ENCODE measurements at places on chromosomes 6 and 20.

- DNase-seq = peak; percentile 84
Measured at GRCh38 chr6:110325197-110325596, 33.0 kb downstream of the METTL24 start.

- no peak for DNase-seq
Measured at GRCh38 chr6:117890172-117890571, 16.9 kb upstream of the SLC35F1 start.

DNA sequence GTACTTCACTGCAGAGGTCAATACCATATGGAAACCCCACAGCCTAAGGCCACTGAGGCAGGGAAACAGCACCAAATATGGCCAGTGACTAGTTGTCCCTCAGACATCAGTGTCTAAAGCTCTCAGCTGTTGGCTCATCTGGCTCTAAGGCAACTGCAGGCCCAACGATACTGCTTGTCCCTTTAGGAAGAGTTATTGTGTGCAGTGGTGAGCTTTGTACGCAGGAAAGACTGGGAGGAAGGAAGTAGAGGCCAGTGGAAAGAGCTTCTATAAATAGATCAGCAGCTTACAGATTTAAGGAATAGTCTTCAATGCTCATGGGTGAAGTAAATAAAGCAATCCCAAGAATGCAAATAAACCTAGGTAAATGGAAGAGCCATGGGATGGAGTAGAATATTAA is 29.3 kb downstream of the DNAAF9 start:
- DNase-seq = no peak

- DNase-seq = no peak
Measured at GRCh38 chr6:39649996-39650395, 75.2 kb downstream of the KIF6 start.

- DNase-seq = peak; percentile 55
Measured at GRCh38 chr6:92810913-92811312, 608.4 kb downstream of the EPHA7 start.

DNA sequence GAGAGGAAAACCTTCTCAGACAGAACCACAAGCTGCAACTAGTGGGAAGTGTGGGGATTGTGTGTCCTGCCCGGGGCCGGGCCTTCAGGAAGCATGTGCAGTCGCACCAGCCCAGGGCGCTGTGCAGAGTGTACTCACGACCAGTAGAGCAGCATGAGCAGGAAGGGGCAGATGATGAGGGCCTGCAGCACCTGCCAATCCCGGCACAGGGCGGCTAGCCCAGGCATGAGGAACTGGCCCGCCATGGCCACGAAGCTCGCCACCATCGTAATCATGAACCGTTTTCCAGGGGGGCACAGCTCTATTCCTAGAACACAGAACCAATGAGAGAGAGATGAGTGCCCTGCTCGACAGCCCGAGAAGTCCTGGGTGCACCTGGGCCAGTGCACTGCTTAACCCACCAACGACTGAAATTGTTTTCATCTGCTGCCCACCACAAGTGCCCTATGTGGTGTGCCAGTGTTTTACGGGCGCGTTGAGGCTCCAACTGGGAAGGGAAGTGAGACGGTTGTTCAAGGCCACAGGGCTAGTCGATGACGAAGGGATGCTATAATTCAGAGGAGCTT is 65.0 kb downstream of the PSMG4 start:
- DNase-seq = no peak

Measured in NCI-H345 (cell line).